ENCODE measurements at places on chromosomes 1 and 21.

GRCh38 chr1:110779636-110780035 is 93.3 kb upstream of the CD53 start:
- no peak for DNase-seq

GRCh38 chr1:158095737-158096335 is 84.9 kb upstream of the CD1D start:
- DNase-seq, result no peak

DNA sequence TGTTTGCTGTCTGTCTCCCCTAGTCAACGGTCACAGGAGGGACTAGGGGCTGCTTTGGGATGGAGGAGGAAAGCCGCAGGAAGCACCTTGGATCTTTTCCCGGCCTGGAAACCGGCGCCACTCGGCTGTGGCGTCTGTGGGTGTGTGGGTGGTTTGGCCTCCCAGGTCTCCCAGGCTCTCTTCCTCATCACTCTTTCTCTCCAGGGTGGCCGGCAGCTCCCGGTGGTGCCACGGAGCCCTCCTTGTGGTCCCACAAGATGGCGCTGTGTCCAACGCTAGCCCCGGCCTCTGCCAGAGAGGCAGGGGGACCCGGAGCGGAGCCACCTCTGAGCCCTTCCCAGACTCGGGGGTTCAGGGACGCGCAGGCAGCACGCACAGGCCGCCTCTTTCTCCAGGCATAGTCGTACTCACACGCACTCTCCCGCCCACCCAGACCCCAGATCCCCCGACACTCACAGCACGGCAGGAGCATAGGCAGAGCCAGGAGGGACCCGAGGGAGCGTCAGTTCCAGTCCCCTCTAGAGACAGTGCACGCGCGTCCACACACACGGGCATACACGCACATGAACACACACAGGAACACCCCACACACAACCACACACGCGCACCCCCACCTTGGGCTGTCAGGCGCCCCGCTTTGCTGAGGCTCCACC is 31.2 kb downstream of the CDCP2 start:
- peak; percentile 56 for DNase-seq

DNA sequence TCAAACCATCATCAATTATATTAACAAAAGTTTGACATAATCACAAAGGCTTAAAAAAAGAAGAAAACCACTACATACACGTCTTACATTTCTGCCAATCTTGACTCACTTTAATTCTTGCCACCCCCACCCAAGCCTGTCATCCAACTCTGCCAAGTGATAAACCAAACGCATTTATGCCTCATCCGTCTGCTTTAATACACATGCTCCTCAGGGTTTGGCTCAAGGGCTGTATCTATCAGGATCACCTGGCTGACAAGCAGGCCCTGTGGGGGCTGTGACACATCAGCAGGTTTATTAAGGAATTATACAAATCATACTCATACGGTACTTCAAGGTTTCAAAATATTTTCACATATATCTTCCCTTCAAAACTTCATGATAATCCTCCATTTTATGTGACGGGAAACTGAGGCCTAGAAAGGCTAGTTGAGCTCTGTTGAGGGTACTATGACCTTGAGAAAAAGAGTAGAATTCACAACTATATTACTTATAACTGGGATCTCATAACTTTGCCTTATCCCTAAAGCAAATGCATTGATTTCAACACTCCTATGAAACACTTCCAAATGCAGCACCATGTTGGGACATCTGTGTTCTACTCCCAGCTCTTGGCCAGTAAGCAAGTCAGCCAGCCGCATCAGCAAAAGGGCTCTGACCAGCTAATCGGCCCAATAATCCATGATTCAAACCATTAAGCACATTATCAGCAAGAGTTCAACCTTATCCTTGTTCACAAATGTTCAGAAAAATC is 8.7 kb downstream of the SORT1 start:
- no peak for DNase-seq

DNA sequence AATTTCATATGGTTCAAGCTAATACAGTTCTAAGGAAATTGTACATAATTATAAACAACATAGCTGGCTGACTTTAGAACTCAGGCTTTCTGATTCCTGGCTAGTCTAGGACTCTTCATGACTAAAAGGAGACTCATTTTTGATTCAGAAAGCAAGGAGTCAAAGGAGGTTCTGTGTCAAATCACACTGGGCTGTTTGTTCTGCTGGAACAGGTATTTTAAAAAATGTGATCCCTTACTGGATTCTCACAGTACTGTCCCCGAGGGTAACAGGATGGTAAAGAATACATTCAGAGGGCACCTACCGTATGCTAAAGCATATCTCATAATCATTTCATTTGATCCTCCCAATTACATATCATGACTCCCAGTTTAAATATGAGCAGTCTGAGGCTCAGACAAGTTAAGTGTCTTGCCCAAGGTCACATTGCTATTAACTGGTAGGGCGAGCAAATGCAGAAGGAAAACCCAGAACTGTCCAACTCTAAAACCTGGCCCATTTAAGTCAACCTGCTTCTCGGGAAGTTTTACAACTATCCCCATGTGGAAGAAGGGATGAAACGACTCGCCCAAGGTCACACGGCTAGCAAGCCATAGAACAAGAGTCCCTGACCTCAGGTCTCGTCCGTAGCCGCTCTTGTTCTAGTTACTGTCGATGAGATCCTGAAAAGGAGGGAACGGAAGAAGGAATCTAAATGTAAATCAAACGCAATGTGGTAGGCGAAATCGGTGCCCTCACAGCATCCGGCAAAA is 675 bp downstream of the MYSM1 start:
- DNase-seq, result peak; percentile 5

DNA sequence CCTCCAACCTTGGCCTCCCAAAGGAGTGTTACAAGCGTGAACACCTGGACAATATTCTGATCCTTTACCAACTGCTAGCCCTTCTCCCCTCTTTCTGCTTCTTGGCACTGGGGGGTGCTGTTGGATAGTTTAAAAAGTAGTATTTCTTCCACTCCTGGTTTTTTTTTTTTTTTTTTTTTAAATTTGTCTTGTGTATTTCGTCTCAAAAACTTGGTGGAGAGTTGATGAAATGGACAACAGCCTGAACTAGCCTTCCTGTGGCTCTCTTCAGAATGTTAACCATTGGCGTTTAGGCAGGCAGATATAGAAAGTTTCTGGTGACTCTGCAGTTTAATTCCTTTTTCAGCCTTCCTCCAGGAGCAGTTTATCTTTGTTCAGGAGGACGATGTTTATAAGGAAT is 69.7 kb upstream of the USP24 start:
- no peak for DNase-seq

GRCh38 chr1:63813829-63814277 is 40.0 kb downstream of the ROR1 start:
- DNase-seq, result no peak

DNA sequence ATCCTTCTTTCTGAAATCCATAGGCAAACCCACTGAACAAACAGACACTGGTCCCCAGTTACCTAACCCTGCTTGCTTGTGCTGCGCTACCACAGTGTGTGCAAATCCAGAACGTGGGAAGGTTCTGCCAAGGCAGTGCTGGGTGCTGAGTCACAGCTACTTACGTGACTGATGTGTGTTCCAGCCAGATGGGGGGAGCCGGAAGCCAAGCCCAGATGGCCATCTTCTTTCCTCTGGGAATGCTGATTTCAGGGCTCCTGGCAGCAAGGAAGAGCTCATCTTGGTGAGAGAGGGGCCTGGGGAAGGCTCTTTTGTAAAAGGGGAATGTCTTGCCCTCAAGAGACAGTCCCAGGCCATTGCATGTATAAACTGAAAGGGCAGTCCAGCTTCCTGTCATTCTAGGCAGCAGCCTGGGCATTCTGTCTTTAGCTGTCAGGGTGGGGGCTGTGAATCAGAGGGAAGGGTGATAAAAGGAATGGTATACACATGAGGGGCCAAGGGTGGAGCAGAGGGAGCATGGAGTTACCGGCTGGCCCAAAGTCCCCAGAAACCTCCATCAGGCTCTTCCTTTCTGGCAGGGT is 54.1 kb downstream of the CD46 start:
- no peak for DNase-seq

GRCh38 chr1:21939650-21940374 is 2.7 kb upstream of the HSPG2 start:
- DNase-seq, result no peak

GRCh38 chr1:1250786-1251284 is 4.3 kb upstream of the C1QTNF12 start:
- DNase-seq, result peak; percentile 82

DNA sequence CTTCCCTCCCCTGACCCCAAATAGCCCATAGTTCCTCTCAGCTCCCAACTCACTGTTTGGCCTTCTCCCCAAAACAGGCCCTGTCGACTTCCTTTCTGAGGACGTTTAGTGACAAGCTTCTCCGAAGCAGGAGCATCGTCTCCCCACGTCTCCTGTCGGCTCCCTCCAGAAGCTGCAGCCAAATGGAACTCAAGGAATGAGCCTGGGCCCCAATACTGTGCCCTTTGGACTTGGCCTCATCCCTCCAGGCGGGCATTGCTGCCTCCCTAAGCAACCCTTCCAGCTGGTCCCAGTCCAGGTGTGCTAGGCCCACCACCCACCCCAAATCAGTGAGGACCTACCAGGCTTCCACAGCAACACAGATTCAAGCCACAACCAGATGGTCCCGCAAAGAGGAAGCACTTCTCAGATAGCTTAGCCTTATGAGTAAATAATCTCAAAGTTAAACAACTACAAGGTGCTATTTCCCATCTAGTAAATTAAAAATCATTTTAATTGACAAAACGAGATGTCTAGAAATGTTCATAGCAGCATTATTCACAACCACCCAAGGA is 33.0 kb downstream of the ACOT7 start:
- DNase-seq, result no peak

GRCh38 chr1:20729990-20730689 is 2.4 kb downstream of the SH2D5 start:
- no peak for DNase-seq

DNA sequence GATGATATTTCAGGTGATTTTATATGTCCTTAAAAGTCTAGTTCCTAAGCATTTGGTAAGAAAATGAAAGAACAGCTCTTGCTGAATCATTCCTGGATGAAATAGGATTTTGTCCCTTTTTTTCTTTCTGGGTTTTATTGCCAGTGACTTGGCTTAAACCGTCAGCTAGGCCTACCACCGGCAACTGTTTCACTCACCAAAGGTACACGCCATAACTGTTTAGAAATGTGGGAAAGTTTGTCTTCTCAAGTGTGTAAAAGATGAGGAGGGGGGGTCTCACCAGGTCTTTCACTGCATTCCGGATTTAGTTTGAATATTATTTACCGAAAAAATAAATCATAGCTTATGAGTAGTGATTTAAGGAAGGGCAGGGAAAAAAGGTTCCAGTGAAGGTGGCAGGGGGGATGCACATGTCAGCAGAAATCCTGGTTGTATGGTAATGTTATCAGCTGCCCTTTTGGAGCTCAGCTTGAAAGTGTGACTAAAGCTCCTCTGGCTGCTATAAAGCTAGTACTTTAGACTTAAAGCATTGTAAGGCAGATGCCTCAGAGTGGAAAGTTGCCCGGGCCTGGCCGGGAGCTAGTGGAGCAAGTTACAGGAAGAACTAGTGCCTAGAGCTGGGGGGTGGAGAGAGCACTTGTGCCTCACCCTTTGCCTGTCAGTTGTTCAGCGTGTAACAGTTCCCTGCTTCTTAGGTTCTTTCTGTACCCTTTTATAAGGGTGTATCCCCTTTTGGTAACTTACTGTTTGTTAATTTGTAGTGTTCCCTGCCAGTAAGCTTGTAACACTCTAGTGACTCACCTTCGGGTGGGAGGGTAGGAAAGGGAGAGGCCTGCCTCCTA is 3.1 kb downstream of the ATP1A1 start:
- peak; percentile 37 for DNase-seq

GRCh38 chr1:19203440-19203839 is 6.6 kb downstream of the UBR4 start:
- DNase-seq, result no peak

DNA sequence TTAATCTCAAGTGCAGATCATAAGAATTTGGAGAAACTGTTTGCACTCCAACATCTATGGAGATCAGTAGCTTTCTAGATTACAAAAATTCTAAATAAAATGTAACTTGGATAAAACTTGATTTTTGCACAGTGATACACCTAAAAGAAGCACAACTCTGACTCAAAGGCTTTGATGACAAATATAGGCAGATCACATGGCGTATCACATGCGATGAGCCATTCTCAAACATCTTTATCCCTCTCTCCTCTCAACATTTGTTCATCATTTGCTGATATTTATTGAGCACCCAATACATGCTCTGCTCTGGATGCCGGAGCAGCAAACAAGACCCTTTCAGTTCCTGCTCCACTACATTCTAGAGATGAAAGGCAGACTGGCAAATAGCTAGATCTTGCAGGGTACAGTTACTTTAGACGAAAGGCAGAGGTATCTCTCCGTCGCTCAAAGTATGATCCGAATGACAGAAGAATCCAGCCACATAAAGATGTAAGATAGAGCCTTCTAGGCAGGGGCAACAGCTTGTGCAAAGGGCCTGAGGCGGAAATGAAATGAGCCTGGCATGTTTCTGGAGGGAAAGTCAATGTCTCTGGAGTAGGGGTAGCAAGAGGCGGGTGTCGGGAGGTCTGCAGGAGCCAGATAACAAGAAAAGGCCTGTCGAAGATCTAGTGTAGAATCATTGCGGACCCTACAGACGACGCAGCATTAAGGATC is 145.8 kb upstream of the ERRFI1 start:
- DNase-seq, result no peak

GRCh38 chr1:203505526-203506204 is 11.7 kb downstream of the OPTC start:
- no peak for DNase-seq

GRCh38 chr1:184380468-184380867 is 6.4 kb upstream of the C1orf21 start:
- no peak for DNase-seq

GRCh38 chr1:176989754-176990153 is 174.8 kb downstream of the ASTN1 start:
- DNase-seq, result no peak

- no peak for DNase-seq
Measured at GRCh38 chr1:228752675-228753265, 17.5 kb downstream of the RHOU start.

- peak; percentile 62 for DNase-seq
Measured at GRCh38 chr1:26820784-26821269, 5.7 kb upstream of the ZDHHC18 start.

- DNase-seq, result no peak
Measured at GRCh38 chr1:156228501-156228900, 13.5 kb upstream of the BGLAP start.

DNA sequence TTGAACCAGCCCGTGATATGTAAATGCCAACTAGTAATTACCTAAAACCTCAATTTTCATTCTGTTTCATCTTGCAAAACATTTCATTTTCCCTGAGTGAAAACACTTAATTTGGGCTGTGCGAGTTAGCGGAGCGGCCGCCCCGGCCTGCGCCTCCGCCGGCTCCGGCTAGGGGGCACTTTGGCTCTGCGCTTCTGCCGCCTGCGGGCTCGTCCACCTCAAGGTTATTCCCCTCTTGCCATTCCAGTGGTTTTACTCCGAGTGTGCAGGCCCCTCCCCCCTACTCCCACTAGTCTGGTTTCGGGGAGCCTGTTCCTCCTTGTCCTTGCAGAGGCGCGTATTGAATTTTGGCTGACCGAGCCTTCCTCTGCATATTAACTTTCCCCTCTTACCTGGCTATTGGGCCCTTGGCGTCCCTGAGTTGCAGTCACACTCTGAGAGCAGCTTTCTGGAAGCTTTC is 55.6 kb downstream of the PEX14 start:
- DNase-seq, result no peak

Measured in CD4-positive, alpha-beta T cell treated with Interleukin-6 at 100 ng/mL for 8 hours (primary cell).